Tongue (tissue), 3 donors: ENCODE measurements at places on chromosomes 16 and 17.
A peak's percentile ranks its signal among the peaks of the same experiment; 100 is the strongest.

DNA sequence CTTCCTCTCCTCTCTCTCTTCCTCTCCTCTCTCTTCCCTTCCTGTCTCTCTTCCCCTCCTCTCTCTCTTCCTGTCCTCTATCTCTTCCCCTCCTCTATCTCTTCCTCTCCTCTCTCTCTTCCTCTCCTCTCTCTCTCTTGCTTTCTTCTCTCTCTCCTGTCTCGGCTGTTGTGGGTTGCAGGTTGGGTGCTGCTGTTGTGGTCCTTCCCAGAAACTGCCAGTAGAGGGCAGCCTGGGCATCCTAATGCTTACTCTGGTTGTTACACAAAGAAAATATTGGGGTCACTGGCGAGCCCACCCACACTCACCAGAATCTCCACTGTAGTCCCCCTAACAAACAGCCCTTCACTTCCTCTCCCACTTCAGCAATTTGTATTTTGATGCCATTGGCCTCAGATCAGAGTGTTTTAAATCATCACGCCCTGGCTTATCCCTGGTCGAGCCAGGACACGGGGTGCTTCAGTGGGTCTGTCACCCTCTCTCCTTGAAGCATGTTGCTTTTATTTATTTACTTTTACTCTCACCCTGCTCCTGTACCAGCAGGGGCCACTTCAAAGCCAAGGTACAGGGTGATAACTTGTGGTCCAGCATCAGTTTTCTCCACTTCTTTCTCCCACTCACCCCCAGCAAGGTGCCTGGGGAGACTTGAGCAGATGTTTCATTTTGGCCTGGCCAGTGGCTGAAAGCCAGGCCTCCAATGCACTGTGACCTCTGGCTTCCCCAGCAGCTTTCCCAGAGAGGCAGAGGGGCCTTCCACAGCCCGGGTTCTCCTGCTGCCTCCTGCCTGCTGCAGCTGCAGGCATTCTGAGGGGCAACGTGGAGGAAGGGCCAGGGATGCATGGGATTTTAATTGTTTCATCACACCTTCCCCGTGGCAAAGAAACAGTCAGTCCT, 4.7 kb upstream of the MMP15 start:
- DNase-seq: peak; percentile 82

DNA sequence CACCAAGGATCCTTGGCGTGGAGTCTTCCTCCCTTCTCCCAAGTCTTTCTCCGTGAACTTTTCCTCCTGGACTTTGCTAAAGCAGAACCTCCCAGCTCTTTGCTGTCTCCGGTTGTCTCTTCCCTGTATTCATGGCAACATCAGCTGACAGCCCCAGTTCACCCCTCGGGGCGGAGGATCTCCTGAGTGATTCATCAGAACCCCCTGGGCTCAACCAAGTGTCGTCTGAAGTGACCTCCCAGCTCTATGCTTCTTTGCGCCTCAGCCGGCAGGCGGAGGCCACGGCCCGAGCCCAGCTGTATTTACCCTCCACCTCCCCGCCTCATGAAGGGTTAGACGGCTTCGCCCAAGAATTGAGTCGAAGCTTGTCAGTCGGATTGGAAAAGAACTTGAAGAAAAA, 943 bp downstream of the CNTROB start:
- DNase-seq: peak; percentile 38

DNA sequence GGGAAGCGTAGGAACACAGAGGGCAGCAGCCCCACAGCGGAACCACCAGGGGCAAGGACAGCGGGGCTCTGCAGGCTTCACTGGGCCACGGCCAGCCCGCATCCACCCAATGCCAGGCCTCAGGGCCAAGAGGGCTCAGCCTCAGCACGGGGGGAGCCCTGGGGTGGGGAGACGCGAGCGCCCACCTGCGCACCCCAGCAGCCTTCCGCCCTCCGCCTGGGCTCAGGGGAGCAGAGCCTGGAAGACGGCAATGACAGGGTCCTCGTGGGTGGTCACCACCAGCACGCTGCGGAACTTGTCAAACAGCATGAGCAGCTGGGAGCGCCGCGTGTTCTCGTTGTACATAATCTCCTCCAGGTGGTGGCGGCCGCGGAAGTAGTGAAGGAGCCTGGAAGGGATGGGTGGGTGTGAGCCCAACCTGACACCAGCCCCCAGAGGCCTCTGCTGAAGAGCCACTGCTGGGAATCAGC, 8.5 kb downstream of the MPG start:
- DNase-seq: peak; percentile 73

GRCh38 chr16:55568207-55568606, 1.7 kb downstream of the CAPNS2 start:
- peak; percentile 68 for DNase-seq

DNA sequence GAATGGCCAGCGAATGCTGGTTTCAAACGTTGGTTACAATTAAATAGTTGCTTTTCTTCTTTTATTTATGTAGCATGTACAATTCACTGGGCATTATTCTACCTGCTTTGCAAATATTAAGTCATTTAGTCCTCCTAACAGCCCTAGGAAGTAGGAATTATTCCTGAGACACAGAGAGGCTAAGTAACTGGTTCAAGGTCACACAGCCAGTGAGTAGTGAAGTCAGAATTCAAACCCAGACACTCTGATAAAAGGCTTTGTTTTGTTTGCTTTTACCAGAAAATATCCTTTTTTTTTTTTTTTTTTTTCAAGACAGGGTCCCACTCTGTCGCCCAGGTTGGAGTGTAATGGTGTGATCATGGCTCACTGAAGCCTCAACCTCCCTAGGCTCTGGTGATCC, 2.2 kb downstream of the CRHR1 start:
- no peak for DNase-seq

DNA sequence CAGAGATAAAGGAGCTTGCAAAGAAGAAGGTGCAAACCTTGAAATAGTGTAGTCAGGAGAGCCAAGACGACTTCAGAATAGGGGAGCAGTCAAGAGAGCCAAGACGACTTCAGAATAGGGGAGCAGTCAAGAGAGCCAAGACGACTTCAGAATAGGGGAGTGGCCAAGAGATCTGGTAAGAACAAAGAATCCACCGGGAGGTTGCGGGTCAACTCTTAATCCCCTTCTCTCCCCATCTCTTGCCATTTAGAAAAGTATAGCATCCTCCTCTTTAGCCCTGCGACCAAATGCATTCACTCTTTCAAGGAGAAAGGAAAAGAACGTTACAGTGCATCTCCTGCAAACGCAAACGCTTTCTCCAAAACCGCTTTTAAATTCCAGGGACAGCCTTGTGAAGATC, 713 bp downstream of the KNOP1 start:
- DNase-seq: no peak
